ENCODE measurements at places on chromosomes 5 and 9.
A peak's percentile ranks its signal among the peaks of the same experiment; 100 is the strongest.

GRCh38 chr9:108212184-108212583 lies 643.6 kb downstream of the ACTL7B start:
- no peak for DNase-seq

DNA sequence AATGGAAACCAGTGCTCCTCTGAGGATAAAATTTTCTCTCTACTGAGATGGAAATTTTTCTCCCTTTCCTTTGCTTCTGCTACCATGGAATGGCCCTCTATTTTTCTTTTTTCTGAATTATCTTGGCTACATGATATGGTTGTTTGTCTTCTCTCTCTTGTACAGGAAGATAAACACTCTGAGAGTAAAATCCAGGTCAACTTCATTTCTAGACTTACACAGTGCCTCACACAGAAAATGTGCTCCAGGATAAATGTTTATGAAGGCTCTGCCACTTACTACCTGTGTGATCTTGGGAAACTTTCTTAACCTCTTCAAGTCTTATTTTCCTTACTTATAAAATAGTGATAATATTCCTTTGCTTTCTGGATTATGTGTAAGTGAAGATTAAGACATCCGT lies 153.9 kb downstream of the PRELID2 start:
- DNase-seq = no peak

DNA sequence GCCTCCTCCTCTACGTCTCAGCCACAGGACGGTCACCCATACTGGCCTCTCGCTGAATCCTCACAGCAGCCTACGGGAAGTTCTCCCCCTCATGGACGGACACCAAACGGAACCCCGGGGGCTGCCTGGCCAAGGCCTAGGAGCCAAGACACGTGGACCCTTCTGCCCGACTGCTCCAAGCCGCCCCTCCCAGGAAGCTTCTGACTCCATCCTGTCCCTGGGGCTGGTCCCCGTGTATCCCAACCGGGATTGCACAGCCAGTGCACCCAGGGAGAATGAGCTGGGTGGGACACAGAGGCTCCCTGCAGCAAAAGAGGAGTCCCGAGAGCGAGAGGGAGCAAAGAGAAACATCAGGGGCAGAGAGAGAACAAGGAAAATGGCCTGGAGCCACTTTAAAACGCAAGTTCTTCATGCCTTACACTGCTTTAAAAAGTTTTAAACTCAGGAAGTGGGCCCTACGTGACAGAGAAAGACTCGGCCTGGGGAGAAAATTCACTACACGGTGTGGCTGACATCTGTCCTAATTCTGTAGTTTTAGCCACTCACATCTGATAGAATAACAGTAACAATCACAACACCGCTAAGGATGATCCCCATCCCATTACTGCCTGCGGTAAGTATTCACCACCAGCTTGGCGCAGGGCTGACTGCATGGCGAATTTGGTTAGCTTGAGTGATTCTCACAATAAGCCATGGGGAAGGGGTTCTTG lies 3.0 kb downstream of the FAM78A start:
- DNase-seq = peak; percentile 65

- DNase-seq = no peak
Observed at GRCh38 chr9:120929229-120929791, 2.7 kb upstream of the TRAF1 start.

DNA sequence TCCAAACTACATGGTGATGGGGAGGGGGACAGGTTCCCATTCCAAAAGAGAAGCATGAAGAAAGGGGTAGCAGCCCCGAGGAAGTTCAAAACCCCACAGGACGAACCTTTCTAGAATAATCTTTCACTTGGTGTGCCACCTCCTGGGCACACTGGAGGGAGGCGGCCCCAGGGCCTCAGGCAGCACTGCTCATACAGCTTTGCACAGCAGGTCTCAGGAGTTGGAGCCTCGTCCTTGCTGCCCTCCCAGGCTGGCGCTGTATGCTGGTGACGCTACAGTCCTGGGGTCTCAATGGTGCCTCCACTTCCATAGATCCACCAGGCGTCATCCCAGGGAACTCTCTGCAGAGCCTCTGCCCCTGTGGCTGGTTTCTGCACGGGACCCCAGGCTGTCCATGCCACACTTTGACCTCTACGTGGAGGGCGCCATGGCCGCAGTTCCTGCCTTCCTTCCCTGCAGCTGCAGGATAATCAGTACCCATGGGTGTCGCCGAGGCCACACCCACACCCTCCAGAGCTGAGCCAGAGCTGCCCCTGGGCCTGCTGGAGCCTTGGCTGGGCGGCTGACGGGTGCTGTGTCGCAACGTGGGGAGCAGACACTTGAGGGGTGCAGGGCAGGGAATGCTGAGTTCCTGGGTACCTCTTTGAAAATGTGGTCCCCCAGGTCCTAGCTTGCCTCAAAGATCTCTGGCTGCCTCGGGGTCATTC lies 95.3 kb downstream of the COL5A1 start:
- DNase-seq = no peak

DNA sequence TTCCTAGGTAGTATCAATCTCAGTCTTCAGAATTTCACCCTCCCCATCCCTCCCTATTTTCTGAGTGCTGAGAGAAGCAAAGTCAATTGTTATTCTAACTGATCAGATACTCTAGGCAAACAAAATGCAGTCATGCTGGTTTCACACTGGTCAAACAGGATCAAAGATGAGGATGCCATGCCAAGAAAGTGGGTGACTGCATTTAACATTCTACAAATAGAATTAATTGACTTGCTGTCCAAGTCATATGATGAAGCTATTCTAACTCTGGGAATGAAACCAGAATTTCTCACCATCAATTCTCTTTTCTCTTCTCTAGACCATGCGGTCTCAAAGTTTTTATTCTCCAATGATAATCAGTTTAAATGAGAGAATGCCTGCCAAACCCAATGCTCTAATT lies 112.5 kb downstream of the CTNND2 start:
- DNase-seq = no peak

- no peak for DNase-seq
Observed at GRCh38 chr9:129145841-129146292, 32.2 kb downstream of the IER5L start.

DNA sequence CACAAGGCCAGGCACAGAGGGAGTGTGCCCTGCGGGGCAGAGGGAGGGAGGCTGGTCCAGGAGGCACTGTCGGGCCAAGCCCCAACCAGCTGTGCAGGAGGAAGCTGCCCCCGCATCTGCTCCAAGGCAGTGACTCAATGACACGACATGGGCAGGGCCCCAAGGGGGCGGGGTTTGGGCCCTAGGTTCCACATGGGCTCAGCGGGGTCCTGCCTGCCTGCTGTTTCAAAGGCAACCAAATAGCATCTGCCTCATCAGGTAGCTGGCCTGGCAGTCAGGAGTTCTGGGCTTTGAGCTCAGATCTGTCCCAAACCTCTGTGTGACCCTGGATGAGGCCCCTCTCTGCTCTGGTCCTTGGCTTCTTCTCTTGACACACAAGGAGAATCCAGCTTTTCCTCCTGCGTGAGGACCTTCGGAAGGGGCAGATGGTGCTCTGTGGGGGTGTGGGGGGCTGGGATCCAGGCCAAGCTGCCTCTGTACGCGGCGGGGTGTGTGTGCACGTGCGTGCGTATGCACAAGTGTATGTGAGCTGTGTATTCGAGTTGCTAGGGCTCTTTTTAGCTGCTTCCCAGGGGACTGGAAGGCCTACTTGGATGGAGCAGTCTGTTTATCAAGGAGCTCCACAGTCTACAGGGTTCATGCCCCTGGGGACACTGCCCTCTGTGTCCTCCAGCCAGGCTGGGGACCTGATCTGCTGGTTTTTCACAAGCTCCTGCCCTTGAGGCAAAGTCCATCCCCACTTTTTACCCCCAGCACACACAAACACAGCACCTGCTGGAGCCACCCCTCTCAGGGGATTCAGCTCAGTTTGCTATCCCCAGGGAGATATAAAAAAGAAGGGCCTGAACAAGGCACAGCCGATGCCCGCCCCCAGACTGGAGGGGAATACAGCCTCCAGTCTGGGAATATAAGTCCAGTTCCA lies 138.9 kb downstream of the RGS3 start:
- peak; percentile 70 for DNase-seq

DNA sequence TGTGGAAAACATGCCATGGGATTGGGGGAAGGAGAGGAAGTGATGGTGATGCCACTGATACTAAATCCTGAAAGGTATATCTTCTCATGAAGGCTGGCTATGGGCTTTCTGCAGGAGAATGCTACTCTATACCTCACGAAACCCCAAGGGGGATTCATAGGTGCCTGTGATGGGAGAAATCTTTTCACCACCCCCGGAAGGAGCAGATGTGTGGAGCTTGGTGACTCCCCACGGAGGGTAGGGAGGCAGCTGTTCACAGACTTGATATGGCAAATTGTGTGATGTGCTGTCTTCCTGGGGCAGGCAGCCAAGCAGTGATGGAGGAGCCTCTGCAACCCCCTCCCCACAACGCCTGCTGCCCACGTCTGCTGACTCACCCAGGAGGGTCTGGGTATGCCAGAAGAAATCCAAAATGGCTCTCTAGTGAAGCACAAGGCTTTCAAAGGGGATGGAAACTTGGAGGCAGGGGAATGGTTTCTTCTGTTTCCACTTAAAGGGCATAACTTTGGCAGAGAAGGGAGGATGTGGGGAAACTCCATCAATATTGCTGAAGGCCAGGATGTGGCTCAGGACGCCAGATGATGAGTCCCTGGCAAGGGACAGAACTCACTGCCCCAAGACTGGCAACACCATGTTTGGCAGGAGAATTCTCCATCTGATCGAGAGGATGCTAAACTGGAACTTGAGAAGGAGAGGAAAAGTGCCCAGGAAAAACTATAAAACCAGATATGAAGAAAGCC lies 188.3 kb downstream of the GABBR2 start:
- DNase-seq = no peak

- DNase-seq = no peak
Observed at GRCh38 chr9:137027369-137028262, at the start of gene ABCA2. Gene ABCA2, minus strand, starts transcription at chr9:137028237. Its CDS starts 97 bp downstream, at chr9:137028140.

DNA sequence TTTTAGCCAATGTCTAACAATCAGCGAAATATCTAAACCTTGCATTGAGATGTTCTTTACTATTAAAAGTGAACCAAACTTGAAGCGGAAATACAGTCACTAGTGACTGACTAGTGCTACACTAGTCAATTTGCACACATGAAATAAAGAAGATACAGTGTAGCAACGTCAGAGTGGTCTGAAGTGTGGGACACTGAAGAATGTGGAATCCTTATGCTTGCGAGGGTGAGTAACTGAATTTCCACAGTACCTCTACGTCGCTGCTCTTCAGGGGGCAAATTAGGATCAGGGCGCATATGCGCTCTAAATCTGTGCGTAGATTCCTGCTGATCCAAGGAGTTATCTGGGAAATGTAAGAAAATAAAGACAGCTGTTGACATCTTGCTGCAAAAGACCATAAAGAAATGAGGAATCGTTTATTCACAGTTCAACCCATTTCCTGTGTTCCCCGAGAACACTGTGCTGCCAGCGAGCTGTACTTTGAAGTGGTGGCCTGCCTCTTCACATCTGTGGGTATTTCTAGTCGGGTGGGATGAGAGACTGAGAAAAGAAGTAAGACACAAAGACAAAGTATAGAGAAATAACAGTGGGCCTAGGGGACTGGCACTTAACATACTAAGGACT lies 39.8 kb upstream of the FLT4 start:
- no peak for DNase-seq

- DNase-seq = no peak
Observed at GRCh38 chr5:17995997-17996396, 361.7 kb downstream of the TAF11L14 start.

DNA sequence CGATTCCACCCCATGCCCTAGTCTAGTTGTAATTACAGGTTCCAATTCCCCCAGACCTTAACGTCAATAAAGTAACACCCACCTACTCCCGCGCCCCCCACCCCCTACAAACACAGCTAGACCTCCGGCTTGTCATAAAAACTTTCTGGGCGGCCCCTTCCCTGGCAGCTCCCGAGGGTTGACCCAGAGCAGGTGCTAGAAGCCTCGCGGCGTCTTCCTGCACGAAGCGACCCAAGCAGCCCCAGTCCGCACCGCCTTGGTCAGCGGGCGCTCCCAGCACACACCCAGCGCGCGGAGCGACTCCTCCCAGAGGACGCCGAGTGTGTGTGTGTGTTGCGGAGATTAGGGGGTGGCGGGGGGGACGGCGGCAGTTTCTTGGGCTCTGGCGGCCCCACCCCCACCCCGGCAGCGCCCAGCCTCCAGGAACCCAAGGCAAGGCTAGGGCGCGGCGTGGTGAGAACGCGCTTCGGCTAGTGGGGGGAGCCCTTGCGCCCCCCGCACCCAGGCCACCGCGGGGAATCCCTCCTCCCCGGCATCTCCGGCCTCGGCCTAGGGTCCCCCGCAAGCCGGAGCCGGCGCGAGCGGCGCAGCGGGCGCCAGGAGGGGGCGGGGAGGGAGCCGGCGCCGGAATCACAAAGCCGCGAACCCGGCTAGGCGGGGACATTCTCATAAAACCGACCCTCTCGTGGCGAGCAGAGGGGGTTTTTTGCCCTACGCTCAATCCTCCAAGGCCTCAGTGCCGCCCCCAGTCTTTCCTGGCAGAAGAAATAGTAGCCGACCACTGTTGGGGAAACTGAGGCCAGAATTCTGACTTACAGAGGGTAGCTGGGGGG lies 2.2 kb downstream of the PCDH1 start:
- DNase-seq = no peak

GRCh38 chr9:94807556-94807955 lies 81.1 kb downstream of the AOPEP start:
- no peak for DNase-seq

DNA sequence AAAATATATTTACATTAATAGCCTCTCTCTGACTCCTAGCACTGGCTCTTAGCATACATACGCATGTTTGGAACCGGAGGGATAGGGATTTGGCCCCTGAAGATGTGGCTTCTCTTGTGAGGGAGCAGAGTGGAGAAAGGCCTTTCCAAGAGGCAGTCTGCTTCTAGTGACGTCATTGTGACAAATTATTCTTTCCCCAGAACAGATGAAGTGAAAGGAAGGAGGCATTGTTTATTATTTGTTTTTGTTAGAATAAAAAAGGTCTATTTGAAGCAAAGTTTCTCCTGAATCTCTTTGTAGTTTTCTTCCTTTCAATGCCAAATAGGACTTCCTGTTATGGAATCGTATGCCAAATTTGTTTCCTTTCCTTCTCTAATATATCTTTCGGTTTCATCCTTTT lies 361.6 kb downstream of the ICE1 start:
- DNase-seq = no peak

DNA sequence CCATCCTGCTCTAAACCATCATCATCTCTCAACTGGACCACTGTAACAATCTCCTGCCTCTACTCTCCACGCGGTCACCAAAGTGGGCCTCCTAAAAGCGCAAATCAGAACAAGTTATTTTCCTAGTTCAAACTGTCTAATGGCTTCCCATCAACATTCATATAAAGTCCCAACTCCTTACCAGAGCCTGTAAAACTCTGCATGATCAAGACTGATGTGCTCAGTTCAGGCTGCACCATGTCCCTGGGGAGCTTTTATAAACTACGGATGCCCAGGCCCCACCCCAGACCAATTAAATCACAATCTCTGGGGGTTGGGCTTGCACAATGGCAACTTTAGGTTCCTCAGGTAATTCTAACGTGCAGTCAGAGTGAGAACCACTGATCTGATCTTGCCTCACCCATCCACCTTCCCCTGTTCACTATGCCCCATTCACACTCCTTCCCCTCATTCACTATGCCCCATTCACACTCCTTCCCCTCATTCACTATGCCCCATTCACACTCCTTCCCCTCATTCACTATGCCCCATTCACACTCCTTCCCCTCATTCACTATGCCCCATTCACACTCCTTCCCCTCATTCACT lies 129.2 kb downstream of the DCP2 start:
- DNase-seq = no peak

GRCh38 chr9:19146441-19147024 lies 19.2 kb upstream of the PLIN2 start:
- DNase-seq = no peak

GRCh38 chr9:127089631-127090081 lies 32.8 kb downstream of the ANGPTL2 start:
- no peak for DNase-seq

- DNase-seq = no peak
Observed at GRCh38 chr5:129306725-129307124, 153.4 kb upstream of the ADAMTS19 start.

- DNase-seq = no peak
Observed at GRCh38 chr5:93303291-93303691, 277.7 kb downstream of the NR2F1-AS1 start.
